ENCODE measurements at places on chromosomes 7 and 10. TPM values are rescaled to one million over a fixed set of nuclear protein-coding genes. Genes with fewer than 3 reads are reported as not detected.

GRCh38 chr10:64303566-64303965 lies 782.4 kb downstream of the REEP3 start:
- H3K4me1 ChIP-seq: no peaks in the 10 kb centered on the region
- no peak for DNase-seq
- H3K36me3 ChIP-seq: no peaks in the 10 kb centered on the region

- no peaks in the 10 kb centered on the region for H3K36me3 ChIP-seq
- DNase-seq: no peak
- no peak overlapping the region for H3K27ac ChIP-seq
Observed at GRCh38 chr7:128741491-128741890, 2.3 kb downstream of the CALU start.

- DNase-seq: peak; percentile 7
- H3K27ac ChIP-seq: no peak overlapping the region
- H3K36me3 ChIP-seq: no peaks in the 10 kb centered on the region
- H3K4me1 ChIP-seq: peaks cover 12% of the 10 kb centered on the region
Observed at GRCh38 chr10:125343118-125343925, 183.0 kb upstream of the CTBP2 start.

PLCE1 gene
- total RNA-seq: 0.04 TPM

FXYD4 gene
- total RNA-seq: not detected
